Right lobe of liver (tissue), 6 donors: ENCODE measurements at places on chromosomes 16 and 17. TPM values are rescaled to one million over a fixed set of nuclear protein-coding genes. Genes with fewer than 3 reads are reported as not detected.

DNA sequence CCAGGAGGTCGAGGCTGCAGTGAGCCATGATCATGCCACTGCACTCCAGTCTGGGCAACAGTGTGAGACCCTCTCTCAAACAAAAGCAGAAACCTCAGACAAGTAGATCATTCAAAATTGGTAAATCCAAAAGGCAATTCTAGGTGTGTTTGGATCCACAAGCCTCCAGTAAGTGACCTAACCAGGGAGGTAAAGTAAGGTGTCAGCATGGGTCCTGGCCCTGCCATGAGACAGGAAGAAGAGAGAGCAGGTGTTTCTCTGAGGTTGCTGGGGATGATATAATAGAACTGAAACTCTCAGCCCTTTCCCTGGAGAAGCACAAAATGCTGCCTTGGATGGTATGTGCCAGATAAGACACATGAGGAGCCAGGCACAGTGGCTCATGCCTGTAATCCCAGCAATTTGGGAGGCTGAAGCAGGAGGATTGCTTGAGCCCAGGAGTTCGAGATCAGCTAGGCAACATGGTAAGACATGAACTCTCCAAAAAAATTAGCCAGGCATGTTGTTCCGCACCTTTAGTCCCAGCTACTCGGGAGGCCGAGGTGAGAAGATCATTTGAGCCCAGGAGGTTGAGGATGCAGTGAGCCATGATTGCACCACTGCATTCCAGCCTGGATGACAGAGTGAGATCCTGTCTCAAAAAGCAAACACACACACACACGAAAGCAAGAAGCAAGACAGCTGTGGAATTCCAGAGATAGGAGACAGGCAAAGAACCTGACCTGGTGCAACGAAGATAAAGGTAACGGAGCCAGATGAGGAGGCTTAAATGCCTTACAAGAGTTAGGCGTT, 6.5 kb downstream of the TM4SF5 start:
- no peaks in the 10 kb centered on the region for H3K27me3 ChIP-seq
- no peaks in the 10 kb centered on the region for H3K4me1 ChIP-seq
- no peak overlapping the region for H3K4me3 ChIP-seq
- H3K27ac ChIP-seq: no peak overlapping the region
- DNase-seq: no peak

- DNase-seq: no peak
- no peak overlapping the region for H3K4me3 ChIP-seq
- no peaks in the 10 kb centered on the region for H3K27me3 ChIP-seq
- no peaks in the 10 kb centered on the region for H3K36me3 ChIP-seq
- no peak overlapping the region for H3K27ac ChIP-seq
Measured at GRCh38 chr16:26651884-26652283, 414.8 kb upstream of the C16orf82 start.

DNA sequence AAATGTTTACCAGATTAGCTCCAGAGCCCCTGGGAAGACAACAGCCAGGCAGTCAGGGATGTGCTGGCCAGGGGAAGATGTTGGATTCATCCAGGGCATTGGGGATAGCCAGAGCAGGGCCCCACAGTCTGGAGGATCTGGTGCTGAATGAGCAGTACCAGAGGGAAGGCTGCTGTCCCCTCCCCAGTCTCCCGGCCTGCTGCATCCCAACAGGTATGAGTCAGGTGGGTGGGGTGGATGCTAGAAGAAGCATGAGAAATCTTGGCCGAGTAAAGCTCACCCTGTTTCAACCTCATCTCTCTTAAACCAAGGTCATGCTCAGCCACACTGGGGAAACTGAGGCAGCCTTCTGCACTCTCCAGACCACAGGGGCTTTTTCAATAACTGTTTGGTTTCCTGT, 71.9 kb upstream of the SEC14L1 start:
- no peak for DNase-seq
- no peak overlapping the region for H3K4me3 ChIP-seq
- no peaks in the 10 kb centered on the region for H3K4me1 ChIP-seq
- no peak overlapping the region for H3K27ac ChIP-seq
- no peaks in the 10 kb centered on the region for H3K36me3 ChIP-seq

- H3K36me3 ChIP-seq: no peaks in the 10 kb centered on the region
- no peak overlapping the region for H3K4me3 ChIP-seq
- H3K27ac ChIP-seq: no peak overlapping the region
- H3K27me3 ChIP-seq: no peaks in the 10 kb centered on the region
- H3K4me1 ChIP-seq: no peaks in the 10 kb centered on the region
Measured at GRCh38 chr17:13759518-13760335, 158.0 kb upstream of the HS3ST3A1 start.

- H3K36me3 ChIP-seq: no peaks in the 10 kb centered on the region
- no peak overlapping the region for H3K27ac ChIP-seq
Measured at GRCh38 chr16:78309763-78310162, 210.3 kb downstream of the WWOX start.

KCNH6 gene
- total RNA-seq: not detected

DNA sequence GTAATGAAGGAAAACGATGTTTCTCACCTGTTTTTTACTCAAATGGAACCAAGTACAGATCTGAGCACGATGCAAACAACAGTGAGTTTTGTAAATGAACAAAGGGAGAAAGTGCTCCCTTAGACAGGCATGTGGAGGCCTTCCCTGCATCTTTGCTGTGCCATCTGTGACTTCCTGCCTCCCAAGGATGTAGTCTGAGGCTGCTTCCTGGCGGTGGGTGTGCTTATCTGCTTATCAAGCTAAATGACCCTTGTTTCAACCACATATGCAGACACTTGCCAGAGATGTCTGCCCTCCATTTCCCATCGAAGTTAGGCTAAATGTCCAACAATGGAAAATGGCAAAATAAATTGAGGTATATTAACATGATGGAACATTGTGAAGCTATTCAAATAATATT, 34.6 kb downstream of the RGS9 start:
- no peak overlapping the region for H3K4me3 ChIP-seq
- H3K27ac ChIP-seq: no peak overlapping the region
- no peaks in the 10 kb centered on the region for H3K4me1 ChIP-seq
- no peaks in the 10 kb centered on the region for H3K36me3 ChIP-seq
- no peaks in the 10 kb centered on the region for H3K27me3 ChIP-seq

PHKB gene
- total RNA-seq: 35.9 TPM

GRCh38 chr17:7589891-7590691, at the start of gene SOX15:
TSS of gene SOX15 (minus strand) at chr17:7590094. CDS start at chr17:7589676, 418 bp downstream.
- peaks cover 48% of the 10 kb centered on the region for H3K36me3 ChIP-seq
- DNase-seq: no peak
- H3K27ac ChIP-seq: no peak within 1 kb of the TSS
